ENCODE measurements at places on chromosomes 16 and 17.

DNA sequence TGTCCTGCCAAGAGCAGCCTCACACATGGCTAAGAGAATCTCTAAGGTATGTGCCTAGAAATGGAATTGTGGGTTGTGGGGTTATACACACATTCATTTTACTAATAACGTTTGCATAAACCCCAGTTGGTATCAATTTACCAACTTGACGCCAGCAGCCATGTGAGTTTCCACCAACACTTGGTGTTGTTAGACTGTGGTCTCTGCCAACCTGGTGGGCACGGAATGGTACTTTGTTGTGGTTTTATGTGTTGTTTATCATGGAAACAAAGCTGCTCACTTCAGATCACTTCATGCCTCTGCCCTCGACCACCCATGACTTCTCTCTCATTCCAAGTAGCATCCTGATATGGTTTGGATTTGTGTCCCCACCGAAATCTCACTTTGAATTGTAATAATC is 152.0 kb upstream of the CDC42EP4 start:
- no peak overlapping the region for H3K4me3 ChIP-seq
- DNase-seq, result no peak
- no peak overlapping the region for H3K27ac ChIP-seq
- no peaks in the 10 kb centered on the region for H3K27me3 ChIP-seq
- no peaks in the 10 kb centered on the region for H3K36me3 ChIP-seq

DNA sequence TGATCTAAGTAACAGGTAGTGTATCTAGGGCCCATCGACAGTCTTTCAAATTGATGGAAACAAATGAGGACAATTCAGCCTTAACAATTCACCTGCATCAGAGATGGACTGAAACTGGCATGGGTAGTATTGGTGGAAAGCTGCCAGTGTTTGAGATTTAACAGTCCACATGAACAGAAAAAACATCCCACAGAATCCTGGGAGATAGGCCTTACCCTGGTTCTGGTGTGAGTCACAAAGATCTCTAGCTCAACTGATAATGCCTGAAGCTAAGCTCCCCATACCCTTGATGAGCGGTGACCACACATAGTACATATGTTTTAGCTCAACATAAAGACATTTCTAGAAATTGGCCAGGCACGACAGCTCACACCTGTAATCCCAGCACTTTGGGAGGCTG is 21.9 kb downstream of the CRK start:
- no peak overlapping the region for H3K4me3 ChIP-seq
- no peak for DNase-seq
- no peaks in the 10 kb centered on the region for H3K4me1 ChIP-seq
- H3K27me3 ChIP-seq, result no peaks in the 10 kb centered on the region

DNA sequence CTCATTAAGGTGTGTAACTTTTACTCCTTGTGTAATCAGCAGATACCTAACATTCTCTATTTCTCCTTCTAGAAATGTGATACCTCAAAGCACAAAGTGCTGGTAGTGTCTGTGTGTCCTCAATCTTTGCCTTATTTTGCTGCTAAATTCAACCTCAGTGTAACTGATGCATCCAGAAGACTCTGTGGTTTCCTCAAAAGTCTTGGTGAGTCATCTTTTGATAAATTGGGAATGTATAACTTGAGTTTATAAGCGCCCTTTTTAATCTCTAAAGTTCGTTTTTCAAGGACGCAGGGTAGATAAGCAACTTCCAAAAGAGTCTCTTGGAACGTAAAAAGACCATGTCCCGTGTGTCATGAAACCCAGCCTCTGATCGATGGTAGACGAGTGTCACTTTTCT is 10.2 kb downstream of the NARF start:
- no peak overlapping the region for H3K27ac ChIP-seq
- H3K4me3 ChIP-seq, result no peak overlapping the region
- DNase-seq, result no peak
- H3K36me3 ChIP-seq, result peaks cover 97% of the 10 kb centered on the region
- H3K4me1 ChIP-seq, result no peaks in the 10 kb centered on the region
- H3K27me3 ChIP-seq, result no peaks in the 10 kb centered on the region

GRCh38 chr17:56909742-56910508 is 3.9 kb downstream of the TRIM25 start:
- H3K4me3 ChIP-seq, result no peak overlapping the region
- no peaks in the 10 kb centered on the region for H3K4me1 ChIP-seq
- peak; percentile 55 for DNase-seq
- H3K27me3 ChIP-seq, result no peaks in the 10 kb centered on the region
- H3K36me3 ChIP-seq, result peaks cover 44% of the 10 kb centered on the region
- H3K27ac ChIP-seq, result peak overlapping the region; percentile 90
